ENCODE measurements at places on chromosomes 5 and 9.

DNA sequence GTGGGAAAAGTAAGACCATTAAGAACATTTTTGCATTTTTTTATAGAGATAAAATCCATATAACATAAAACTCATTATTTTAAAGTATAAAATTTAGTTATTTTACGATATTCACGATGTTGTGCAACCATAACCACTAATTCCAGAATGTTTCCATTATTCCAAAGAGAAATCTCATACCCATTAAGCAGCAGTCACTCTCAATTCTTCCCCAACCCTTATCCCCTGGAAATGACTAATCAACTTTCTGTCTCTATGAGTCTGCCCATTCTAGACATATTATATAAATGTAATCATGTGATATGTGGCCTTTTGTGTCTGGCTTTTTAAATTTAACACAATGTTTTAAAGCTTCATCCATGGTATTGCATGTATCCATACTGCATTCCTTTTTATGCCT lies 115.6 kb upstream of the ADAMTSL1 start:
- no peak for DNase-seq

- DNase-seq: no peak
Measured at GRCh38 chr5:159567461-159567860, 237.2 kb upstream of the IL12B start.

- DNase-seq: no peak
Measured at GRCh38 chr5:30337084-30337573, 856.4 kb upstream of the CDH6 start.

- DNase-seq: no peak
Measured at GRCh38 chr9:96136992-96137670, 164.8 kb downstream of the HSD17B3 start.

DNA sequence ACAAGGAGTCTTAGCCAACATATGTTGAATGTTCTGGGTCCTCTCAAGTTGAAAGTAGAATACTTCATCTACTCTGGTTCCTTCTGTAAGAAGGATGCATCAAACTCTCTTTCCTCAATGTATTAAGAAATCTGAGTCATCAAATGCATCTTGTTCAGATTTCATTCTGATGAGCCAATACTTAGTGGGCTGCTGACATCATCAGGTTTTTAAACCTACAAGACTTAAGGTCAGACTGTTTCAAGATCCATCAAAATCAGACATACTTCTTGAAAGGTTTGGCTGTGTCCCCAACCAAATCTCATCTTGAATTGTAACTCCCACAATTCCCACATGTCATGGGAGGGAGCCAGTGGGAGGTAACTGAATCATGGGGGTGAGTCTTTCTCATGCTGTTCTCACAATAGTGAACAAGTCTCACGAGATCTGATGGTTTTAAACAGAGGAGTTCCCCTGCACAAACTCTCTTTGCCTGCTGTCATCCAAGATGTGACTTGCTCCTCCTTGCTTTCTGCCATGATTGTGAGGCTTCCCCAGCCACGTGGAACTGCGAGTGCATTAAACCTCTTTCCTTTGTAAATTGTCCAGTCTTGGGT lies 168.8 kb downstream of the RAPGEF6 start:
- no peak for DNase-seq

- DNase-seq: no peak
Measured at GRCh38 chr5:73722231-73722630, 96.2 kb downstream of the ARHGEF28 start.

Data from liver (tissue), 10 donors.